ENCODE measurements at places on chromosomes 16 and 17. TPM values are rescaled to one million over a fixed set of nuclear protein-coding genes. Genes with fewer than 3 reads are reported as not detected.

The SCN4A gene
- polyA plus RNA-seq: 0.02 TPM

The SOST gene
- polyA plus RNA-seq: not detected

The SPHK1 gene
- polyA plus RNA-seq: 97.8 TPM

The ST6GALNAC2 gene
- 0.59 TPM for polyA plus RNA-seq

DNA sequence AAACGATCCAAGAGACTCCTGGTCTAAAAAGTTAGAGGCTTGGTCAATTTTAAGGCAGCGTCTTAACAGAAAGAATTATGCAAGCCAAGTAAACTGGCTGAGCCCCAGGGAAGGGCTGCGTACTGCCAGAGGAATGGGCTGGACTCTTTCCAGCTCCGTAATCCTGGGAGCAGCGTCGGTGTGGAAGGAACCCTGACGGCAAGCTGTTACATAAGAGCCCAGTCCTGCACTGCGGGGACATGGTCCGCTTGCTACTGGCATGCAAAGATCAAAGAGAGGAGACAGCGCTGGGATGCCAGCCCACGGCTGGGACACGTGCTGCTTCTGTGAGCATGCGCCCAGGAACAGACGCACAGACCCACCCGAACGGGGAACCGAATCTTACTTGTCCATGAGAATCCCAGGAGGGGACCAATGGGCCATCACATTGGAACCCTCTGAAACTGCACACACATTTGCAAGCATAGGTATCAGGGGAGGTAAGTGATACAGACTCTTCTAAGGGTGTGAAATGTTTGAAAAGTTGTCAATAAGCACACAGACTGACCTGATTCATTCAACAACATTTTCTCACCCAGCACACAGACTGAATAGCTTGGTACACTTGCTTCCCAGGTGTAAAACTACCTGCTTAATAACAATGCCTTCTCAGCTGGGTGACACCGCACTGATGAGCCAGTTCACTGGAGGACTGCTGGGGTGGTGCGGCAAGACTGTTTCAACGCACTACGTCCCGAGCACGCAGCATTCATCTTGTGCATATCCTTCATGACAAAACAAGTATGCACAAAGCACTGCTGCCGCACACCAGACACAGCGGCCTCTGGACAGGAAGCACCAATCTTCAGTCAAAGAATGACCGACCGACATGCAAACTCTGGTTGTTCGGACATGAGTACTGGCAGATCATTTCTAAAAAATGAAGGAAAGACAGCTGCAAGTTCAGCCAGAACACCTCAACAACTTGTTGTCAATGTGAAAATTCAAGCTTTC, 94.9 kb downstream of the ANKRD11 start:
- DNase-seq: peak; percentile 62

- DNase-seq: peak; percentile 94
Measured at GRCh38 chr17:59668816-59669215, 38.4 kb downstream of the PTRH2 start.

DNA sequence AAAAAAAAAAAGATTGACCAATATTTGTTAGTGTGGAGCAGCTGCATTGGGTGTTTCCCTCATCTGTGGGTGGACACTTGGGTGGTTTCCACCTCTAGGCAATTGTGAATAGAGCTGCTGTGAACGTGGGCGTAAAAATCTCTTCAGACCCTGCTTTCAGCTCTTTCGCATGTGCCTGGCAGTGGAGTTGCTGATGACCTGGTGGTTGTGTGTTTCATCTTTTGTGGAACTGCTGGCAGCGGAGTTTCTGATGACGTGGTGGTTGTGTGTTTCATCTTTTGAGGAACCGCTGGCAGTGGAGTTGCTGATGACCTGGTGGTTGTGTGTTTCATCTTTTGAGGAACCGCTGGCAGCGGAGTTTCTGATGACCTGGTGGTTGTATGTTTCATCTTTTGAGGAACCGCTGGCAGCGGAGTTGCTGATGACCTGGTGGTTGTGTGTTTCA, 21.4 kb downstream of the ZC3H18 start:
- DNase-seq: no peak

GRCh38 chr16:73232555-73233328, 184.8 kb upstream of the ZFHX3 start:
- DNase-seq: no peak

GRCh38 chr17:27950995-27951394, 57.8 kb upstream of the LYRM9 start:
- DNase-seq: no peak

DNA sequence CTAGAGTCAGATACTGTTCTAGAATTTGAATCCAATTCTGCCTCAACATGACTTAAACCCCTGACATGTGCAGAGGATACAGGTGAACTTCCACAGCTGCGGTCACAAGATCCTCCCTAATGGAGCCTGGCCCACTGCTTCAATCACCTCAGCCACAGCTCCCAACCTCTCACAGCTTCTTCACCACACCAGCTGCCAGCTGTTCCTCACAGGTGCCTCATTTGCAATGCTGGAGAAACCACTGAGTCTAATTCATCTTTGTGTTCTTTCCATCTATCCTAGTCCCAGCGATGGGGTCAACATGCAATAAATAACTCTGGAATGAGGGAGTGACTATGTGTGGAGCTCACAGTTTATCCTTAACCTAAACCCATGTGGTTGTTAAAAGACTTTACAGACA, 72.0 kb upstream of the MAF start:
- DNase-seq: no peak

All from endothelial cell of umbilical vein (primary cell).